ENCODE measurements at places on chromosomes 4 and X. TPM values are rescaled to one million over a fixed set of nuclear protein-coding genes. Genes with fewer than 3 reads are reported as not detected.

ADGRL3 gene
- total RNA-seq, result 0.33 TPM

EMCN gene
- 1.8 TPM for total RNA-seq

TMPRSS11F gene
- total RNA-seq, result not detected

GPR78 gene
- total RNA-seq, result not detected

VCX2 gene
- not detected for total RNA-seq

ENAM gene
- 0.25 TPM for total RNA-seq

PRRG3 gene
- 0.38 TPM for total RNA-seq

MID1IP1 gene
- 23.4 TPM for total RNA-seq

CYLC1 gene
- total RNA-seq, result not detected

CD99 gene
- total RNA-seq, result 152 TPM

CCDC120 gene
- total RNA-seq, result 4.7 TPM

SPANXA2 gene
- not detected for total RNA-seq

NCAPG gene
- total RNA-seq, result 0.38 TPM

NLGN4X gene
- total RNA-seq, result 1.5 TPM

GYG2 gene
- 16.7 TPM for total RNA-seq

HDX gene
- 0.73 TPM for total RNA-seq

RGN gene
- 188 TPM for total RNA-seq

KLHL4 gene
- total RNA-seq, result 0.28 TPM

HTT-AS gene
- total RNA-seq, result not detected

VCX3A gene
- 0.28 TPM for total RNA-seq

PNMA6E gene
- total RNA-seq, result not detected

PALLD gene
- 8.9 TPM for total RNA-seq

CCNI gene
- 56.4 TPM for total RNA-seq

ARHGAP24 gene
- 6.8 TPM for total RNA-seq

DCX gene
- total RNA-seq, result not detected

DGAT2L6 gene
- not detected for total RNA-seq

ZMAT1 gene
- total RNA-seq, result 2.5 TPM

RNF150 gene
- total RNA-seq, result 1.4 TPM

TRAM1L1 gene
- total RNA-seq, result 0.08 TPM

TRO gene
- total RNA-seq, result 0.70 TPM

RLIM gene
- total RNA-seq, result 8.6 TPM

Data from left lobe of liver (tissue), 2 donors.